ENCODE measurements at places on chromosomes 12 and 14.

- DNase-seq = no peak
Measured at GRCh38 chr12:127025545-127025944, 1241.4 kb upstream of the TMEM132C start.

DNA sequence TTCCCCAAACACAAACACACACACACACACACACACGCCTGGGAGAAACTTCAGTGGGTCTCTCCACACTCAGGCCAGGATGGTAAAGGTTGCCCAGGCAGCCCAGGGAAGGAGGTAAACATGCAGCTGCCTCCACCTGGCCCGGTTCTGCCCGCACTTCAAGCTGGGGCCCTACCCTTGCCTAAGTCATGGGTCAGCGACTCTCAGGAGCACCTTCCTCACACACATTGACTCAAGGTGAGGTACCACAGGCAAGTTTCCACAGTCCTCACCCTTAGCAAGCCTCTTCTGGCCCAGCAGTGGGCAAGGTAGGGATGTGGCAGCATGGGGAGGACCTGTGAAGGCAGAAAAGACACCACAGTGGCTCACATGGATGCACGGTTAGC, 14.1 kb upstream of the FAIM2 start:
- DNase-seq = no peak

DNA sequence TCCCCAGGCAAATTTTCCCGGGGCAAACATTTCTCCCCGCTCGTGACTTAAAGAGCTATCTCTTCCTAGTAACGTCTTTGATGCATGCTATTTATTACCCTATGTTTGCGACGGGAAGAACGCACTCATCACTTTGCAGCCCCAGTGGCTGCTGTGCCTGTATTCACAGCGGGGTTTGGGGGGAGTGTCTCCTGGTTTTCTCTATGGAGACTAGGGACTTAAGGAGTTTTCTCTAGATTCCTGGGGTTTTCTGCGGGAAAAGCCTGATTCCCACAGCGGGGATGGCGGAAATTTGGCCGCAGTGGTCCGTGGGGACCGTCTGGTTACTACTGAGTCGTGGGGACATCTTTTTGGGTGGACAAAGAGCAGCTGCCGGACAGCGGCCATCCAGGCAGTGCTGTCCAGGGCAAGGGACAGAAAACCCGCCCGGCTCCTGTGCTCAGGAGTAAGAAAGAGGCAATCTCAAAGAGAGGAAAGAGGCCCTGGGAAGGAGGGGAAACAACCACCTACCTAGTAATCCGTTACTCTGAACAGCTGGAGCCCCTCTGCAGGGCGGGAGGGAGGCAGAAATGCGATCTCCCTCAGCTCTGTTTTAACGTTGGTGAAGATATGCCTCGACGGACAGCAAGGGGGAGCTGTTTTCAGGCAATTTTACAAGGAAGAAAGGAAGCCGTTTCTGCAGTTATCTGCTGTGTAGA, 771 bp upstream of the AVPR1A start:
- peak; percentile 19 for DNase-seq

GRCh38 chr14:34571771-34572170, 32.3 kb upstream of the EAPP start:
- no peak for DNase-seq

Data from GM19239 (cell line).